ENCODE measurements at places on chromosomes 3 and 15.

DNA sequence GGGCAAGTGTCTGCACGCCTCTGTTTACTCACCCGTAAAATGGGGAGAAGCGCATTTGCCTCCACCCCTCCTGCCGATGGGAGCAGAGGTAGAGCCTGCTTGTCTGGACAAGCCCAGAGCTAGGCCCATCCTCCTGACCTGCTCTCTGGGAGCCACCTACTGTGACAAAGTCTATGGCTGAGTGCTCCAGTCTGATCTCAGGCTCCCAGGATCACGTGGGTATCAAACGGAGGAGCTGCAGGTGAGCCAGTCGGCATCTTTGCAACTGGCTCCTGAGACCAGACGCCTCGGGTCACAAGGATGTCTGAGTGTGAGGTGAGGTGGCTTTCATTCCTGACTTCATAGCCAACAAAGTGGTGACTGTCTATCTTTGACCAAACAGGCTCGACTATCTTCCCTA lies 2.1 kb upstream of the ALDH1A3 start:
- DNase-seq = no peak

DNA sequence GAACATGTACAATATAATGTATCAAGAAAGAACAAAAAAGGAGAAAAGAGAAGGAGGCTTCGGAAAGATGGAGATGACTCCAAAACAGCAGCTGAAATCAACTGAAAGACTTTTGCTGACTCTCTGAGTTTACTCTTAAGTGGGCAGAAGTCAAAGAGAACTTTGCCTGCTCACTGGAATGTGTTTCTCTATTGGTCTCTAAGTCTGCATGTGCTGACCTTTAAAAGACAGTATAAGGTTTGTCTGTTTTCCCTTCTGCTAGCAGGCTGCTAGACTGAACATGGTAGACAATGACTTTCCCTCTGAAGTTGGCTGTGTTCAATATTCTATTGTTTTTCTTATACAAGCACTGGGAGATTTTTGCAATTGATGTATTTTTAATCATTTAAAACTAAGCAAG lies 7.2 kb upstream of the MAP4 start:
- DNase-seq = no peak

- no peak for DNase-seq
These were observed 64.0 kb downstream of the LYSMD4 start for GRCh38 chr15:99669250-99669649.

DNA sequence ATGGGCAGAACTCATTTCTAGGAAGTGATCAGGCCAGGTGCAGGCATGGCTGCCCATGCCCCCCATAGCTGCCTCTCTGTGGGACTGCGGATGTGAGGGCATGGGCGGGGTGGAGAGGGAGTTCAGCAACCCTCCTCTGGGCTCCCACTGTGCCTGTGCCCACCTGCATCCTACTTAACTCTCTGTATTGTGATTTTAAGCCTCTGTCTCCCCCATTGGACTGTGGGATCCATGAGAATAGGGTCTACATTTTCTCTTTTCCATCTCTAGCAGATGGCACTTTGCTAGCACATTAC lies 194.3 kb downstream of the CHST2 start:
- no peak for DNase-seq

DNA sequence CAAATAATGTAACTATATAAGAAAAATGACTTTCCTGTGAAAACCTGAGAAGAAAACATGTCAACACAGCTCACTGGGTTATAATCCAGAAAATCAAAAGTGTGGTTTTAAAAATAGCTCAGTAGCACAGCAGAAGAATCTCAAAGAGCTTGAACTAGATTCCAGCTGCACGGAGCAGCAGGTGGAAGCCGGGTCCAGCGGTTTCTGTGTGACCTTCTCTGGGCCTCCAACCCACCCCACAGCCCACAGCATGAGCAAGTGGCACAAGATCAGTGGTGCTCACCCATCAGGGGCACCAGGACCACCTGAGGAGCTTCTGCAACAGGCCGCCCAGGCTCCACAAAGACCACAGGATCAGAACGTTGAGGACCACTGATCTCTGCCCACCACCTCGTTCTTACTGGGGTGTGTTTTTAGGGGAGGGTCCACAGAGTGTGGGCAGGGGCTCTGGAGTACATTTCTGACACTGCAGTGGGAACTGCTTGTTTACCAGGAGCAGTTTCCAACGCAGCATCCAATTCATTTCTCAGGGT lies 23.2 kb downstream of the SLC41A3 start:
- DNase-seq = no peak

DNA sequence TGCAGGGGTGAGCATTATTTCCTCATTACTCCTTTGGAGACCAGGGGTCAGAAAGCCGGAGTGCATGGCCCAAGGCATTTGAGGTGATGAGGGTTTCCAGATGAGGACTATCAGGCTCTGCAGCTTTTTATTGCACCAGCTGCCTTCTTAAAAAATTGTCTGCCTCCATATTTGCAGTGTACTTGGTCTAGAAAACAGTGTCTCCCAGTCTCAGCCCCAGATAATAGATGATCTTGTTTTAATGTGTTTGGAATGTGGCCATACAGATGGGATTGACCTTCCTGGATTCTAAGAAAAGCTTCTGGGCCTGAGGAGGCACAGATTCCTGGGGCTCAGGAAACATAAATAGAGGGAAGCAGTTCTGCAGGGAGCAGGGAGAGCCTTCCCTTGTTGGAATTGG lies 123.3 kb downstream of the GABRG3 start:
- no peak for DNase-seq

DNA sequence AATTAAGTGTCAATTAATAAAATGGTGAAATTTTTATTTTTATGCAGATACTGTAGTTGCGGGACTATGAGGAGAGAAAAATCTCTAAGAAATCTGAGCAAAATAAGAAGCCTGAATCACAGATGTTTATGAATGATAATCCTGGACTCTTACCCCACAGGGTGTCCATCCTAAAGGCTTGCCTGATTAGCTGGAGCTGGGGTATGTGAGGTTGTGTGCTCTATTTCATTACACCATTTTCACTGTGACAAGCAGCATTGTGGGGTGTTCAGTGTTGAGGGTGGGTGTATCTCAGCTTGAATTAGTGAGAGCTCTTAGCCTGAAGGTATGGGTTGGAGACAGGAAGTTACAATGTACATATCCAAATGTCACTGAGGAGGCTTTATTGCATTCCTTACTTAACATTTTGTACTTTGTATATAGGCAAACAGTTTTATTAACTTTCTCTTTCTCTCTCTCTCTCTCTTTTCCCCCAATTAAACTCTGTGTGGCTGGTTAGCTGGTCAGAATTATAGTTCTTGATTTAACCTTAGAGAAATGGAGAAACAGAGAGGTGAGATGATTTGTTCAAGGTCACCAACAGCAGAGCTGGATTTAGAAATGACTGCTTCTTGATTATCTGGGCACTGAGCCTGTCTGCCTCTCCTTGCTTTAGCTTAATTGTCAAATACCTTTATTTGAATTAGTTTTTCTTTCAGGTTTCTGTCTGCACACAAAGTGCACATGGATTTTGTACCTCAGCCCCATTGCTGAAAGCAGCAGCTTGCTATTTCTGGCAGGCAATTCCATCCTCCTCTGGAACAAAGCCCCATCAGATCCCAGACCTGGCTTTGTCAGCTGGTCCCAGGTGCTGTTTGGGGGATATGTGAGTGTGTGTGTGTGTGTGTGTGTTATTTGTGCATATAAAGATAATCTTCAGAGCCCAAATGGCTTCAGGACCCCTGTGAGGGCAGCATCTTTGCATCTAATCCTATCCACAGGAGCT lies 35.8 kb downstream of the GJD2 start:
- no peak for DNase-seq

DNA sequence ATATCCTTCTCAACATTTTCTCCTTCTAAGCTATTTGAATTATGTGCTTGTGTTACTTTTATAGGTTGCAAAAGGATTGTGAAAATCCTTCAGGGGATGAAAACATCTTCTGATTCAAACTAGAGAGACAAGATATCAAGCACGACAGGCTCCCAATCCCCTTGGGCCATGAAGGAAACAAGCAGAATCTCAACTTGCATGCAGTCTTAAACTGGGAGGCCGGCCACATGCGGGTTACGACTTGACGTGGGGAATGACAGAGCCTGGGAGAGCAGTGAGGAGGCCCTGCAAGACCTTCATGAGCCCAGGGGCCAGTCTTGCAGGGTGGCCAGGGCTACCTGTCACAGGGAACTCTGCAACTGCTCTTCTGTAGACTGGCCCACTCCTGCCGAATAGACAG lies 94.4 kb downstream of the SCN11A start:
- DNase-seq = no peak

DNA sequence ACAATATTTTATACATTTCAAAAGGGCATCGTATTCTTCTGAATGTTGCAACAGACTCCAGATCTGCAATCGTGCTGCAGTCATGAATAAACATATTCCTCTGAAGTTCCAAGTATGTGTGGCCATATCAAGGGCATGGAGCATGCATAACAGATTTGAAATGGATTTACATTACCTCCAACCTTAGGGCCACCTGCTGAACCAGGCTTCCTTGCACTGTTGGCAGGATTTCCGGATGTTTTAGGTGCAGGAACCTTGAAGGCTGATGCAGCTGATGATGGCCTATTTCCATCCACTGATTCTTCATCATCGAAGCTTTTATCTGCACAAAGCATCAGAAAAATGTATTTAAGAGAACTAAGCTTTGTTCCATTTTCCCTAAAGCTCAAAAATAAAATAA lies 73.5 kb downstream of the CLASP2 start:
- DNase-seq = no peak

GRCh38 chr3:175852560-175852959 lies 993.4 kb downstream of the NAALADL2 start:
- no peak for DNase-seq

DNA sequence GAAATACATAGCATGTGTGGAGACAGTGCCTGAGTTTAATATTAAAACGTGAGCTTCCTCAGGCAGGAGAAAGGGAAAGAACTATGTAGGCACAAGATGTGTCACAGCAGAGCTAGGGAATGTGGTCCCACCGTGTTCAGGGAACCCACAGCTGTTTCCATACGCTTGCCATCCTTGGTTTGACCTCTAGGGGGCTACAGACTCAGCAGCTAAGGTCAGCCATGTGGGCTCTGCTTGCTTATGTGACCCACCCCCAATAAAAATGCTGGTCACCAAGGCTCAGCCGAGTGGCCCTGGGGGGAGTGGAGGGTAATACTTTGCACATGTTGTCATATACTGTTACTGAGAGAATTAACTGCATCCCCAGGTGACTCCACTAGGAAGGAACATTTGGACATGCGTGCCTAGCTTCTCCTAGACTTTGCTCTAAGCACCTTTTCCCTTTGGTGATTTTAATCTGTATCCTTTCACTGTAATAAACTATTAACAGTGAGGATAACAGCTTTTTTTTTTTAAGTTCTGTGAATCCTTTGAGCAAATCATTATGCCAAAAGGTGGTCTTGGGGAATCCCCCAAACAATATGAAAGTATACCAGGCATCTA lies 3.3 kb downstream of the TUBGCP5 start:
- peak; percentile 22 for DNase-seq

- no peak for DNase-seq
These were observed 299.2 kb upstream of the POU1F1 start for GRCh38 chr3:87575550-87575949.

GRCh38 chr3:3753416-3753815 lies 45.8 kb upstream of the LRRN1 start:
- DNase-seq = no peak

- no peak for DNase-seq
These were observed 83.2 kb downstream of the MB21D2 start for GRCh38 chr3:192834428-192834827.

- DNase-seq = no peak
These were observed 2.3 kb upstream of the GRM2 start for GRCh38 chr3:51704511-51704950.

GRCh38 chr15:50363612-50364011 lies 8.6 kb upstream of the GABPB1 start:
- no peak for DNase-seq

- DNase-seq = no peak
These were observed 4.4 kb upstream of the CD200R1 start for GRCh38 chr3:112979244-112979832.

DNA sequence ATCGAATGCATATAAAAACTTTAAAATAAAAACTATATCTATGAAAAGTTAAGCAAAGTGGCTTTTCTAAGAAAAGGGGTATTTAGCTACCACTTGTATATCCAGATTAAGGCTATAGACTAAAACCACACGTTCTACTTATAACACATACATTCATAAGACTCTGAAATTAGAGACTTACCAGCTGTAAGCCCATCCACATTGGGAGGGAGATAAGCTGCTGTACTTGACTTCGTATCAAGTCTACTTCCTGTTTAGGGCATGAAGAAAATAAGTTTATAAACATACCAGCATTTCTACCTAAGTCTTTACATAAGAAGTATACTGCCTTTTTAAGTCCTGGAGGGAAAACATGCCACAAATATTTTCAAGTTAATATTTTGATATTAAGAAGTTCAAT lies 27.7 kb downstream of the AQR start:
- no peak for DNase-seq

DNA sequence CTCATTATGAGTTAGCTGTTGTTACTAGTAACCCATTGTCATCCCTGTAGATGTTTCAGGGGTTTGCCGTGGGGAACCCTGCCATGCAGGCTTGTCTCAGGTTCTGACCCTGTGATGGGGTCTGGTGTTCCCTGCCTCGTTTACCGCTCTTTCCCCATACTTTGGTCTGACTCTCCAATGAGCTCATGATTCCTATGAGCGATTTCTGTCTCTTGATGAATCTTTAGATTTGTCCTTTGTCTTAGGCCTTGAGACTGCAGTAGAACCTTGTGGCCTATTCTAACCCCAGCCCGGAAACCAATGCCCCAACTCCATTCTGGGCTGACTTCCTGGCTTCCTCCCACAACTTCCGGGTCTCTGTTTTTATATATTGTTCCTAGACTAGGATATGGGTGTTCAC lies 11.3 kb upstream of the IQGAP1 start:
- no peak for DNase-seq

DNA sequence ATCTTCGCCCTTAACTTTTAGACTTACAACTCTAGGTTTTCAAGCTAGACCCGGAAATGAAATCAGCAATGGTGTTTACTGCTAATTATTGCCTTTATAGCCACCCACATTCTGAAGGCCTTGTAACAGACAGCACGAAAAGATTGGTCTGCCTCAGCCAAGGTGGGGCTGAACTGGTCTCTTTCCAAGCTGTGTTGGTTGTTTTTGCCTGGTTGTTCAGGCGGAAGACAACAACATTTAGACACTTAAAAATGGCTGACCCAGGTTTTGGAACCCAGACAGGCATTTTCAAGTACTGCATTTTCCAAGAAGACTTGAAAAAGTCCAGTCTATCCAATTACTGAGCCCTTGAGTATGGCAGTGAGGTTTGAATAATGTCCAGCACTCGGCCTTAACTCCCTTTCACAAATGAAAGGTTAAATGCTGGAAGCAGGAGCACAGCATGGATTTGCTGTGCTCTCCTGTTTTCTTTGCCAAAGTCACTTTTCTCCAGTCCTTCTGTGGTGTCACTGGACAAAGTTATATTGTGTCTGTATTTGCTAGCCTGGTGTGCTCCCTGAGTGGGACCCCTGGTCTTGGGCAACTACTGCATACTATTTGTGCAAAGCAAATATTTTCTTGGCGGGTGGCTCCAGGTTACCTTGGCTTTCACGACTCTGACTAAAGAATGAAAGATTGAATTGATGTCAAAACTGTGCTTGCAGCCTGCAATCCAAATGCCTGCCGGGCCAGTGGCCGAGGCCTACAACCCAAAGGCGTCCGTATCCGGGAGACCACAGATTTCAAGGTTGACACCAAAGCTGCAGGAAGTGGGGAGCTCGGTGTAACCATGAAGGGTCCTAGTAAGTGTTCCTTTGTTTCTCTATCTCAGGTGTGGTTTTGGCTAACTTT lies 93.5 kb downstream of the FLNB start:
- no peak for DNase-seq

Measured in stimulated activated CD8-positive, alpha-beta memory T cell treated with anti-CD3 and anti-CD28 coated beads, Interleukin-7, amount 100 ng/mL, for 24 hours (primary cell).